ENCODE measurements at places on chromosomes 12 and 14. TPM values are rescaled to one million over a fixed set of nuclear protein-coding genes. Genes with fewer than 3 reads are reported as not detected.
A peak's percentile ranks its signal among the peaks of the same experiment; 100 is the strongest.

GRCh38 chr12:129028844-129029243, 175.6 kb downstream of the GLT1D1 start:
- peak; percentile 53 for DNase-seq

- peak; percentile 49 for DNase-seq
Measured at GRCh38 chr12:51351913-51352532, 5.5 kb upstream of the CELA1 start.

- no peak for DNase-seq
Measured at GRCh38 chr14:34172550-34173368, 221.9 kb upstream of the EGLN3 start.

DNA sequence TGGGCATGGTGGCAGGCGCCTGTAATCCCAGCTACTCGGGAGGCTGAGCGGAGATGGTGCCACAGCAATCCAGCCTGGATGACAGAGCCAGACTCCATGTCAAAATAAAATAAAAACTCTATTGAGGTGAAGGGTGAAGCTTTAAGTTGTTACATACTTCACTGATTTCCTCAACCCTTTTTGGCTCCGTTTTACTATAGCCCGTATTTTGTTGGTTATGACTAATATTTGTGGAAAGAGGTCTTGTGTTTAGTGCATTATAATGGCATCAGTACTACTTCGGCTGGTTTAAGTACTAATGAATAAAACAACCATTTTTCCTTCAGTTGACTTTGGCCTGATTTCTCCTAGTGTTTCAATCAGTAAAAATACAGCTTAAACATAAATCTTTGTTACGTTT, 27.0 kb upstream of the SLC2A14 start:
- DNase-seq: no peak

DNA sequence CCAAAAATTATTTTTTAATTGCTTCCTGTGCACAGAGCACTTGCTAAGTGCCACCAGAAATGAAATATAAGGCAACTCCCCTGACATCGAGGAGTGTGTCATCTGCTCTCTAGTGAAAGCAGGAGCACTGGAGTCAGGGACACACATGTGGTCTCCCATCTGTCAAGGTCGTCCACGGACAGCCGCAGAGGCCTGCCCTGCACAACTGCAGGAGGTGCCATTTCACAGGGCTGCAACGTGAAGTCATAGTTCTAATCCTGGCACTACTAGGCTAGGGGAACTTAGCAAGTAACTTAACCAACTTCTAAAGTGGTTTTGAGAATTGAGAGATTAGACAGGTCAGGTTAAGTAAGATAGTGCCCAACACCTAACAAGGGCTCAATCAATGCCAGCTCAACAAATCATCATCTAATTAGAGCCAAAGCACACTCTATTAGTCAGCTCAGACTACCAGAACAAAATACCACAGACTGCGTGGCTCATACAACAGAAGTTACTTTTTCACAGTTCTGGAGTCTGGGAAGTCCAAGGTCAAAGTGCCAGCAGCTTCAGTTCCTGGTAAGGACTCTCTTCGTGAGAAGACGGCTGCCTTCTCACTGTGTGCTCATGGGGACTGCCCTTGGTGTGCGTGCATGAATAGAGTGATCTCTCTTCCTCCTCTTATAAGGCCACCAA, 30.7 kb downstream of the FOXN3 start:
- no peak for DNase-seq

GLT1D1 gene
- 5.3 TPM for total RNA-seq

Measured in lower lobe of right lung (tissue), 2 donors.